ENCODE measurements at places on chromosomes 5 and 9. TPM values are rescaled to one million over a fixed set of nuclear protein-coding genes. Genes with fewer than 3 reads are reported as not detected.
A peak's percentile ranks its signal among the peaks of the same experiment; 100 is the strongest.

- no peaks in the 10 kb centered on the region for H3K4me1 ChIP-seq
- H3K27me3 ChIP-seq, result no peaks in the 10 kb centered on the region
- H3K27ac ChIP-seq, result no peak overlapping the region
Observed at GRCh38 chr5:97909541-97909940, 726.5 kb upstream of the RIOK2 start.

The STPG3 gene
- not detected for total RNA-seq

GRCh38 chr5:179437341-179438001 is 92.2 kb upstream of the ADAMTS2 start:
- no peaks in the 10 kb centered on the region for H3K27me3 ChIP-seq
- peaks cover 5% of the 10 kb centered on the region for H3K4me1 ChIP-seq
- no peak overlapping the region for H3K27ac ChIP-seq
- peak; percentile 57 for DNase-seq
- H3K36me3 ChIP-seq, result no peaks in the 10 kb centered on the region

GRCh38 chr5:14281746-14282181 is 138.6 kb downstream of the TRIO start:
- no peaks in the 10 kb centered on the region for H3K27me3 ChIP-seq
- peaks cover 15% of the 10 kb centered on the region for H3K36me3 ChIP-seq
- no peak overlapping the region for H3K4me3 ChIP-seq

- H3K4me3 ChIP-seq, result no peak overlapping the region
- H3K27me3 ChIP-seq, result no peaks in the 10 kb centered on the region
- H3K4me1 ChIP-seq, result no peaks in the 10 kb centered on the region
- H3K27ac ChIP-seq, result no peak overlapping the region
- DNase-seq, result no peak
Observed at GRCh38 chr5:36059571-36060419, 6.9 kb downstream of the UGT3A2 start.

GRCh38 chr5:2213121-2213730 is 330.5 kb upstream of the IRX4 start:
- no peak overlapping the region for H3K27ac ChIP-seq
- H3K36me3 ChIP-seq, result no peaks in the 10 kb centered on the region
- no peaks in the 10 kb centered on the region for H3K4me1 ChIP-seq

The STKLD1 gene
- total RNA-seq, result 1.2 TPM

The MAMDC4 gene
- 12.9 TPM for total RNA-seq

GRCh38 chr9:31839273-31839672 is 545.2 kb upstream of the ACO1 start:
- H3K27me3 ChIP-seq, result no peaks in the 10 kb centered on the region
- DNase-seq, result no peak
- no peak overlapping the region for H3K27ac ChIP-seq

- no peak for DNase-seq
- H3K36me3 ChIP-seq, result no peaks in the 10 kb centered on the region
- no peaks in the 10 kb centered on the region for H3K27me3 ChIP-seq
- no peaks in the 10 kb centered on the region for H3K4me1 ChIP-seq
Observed at GRCh38 chr9:110619831-110620230, 40.3 kb upstream of the SVEP1 start.

GRCh38 chr5:114362977-114363761 is 1.3 kb downstream of the KCNN2 start:
- DNase-seq, result no peak
- peaks cover 13% of the 10 kb centered on the region for H3K4me1 ChIP-seq

The SLC4A9 gene
- total RNA-seq, result 0.23 TPM

The PLAC8L1 gene
- total RNA-seq, result not detected

DNA sequence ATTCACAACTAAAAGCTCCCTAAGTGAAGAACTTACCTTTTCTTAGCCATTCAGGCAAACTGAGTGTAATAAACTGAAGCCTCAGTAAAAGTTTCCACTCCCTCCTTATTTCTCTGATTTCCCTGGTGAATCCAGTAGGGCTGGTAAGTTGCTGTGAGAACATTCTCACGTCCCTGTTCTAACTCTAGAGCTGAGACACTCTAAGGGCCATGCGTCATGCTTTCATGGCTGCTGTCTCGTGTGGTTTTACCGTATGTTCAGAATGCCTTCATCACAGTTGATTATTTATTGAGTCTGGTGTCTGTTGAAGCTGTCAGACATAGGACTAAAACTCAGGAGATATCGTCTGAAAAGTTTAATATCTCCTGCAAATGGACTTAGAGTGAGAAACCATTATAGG is 1.3 kb downstream of the OR2S2 start:
- no peak overlapping the region for H3K4me3 ChIP-seq
- no peaks in the 10 kb centered on the region for H3K27me3 ChIP-seq
- no peaks in the 10 kb centered on the region for H3K36me3 ChIP-seq
- H3K27ac ChIP-seq, result no peak overlapping the region

DNA sequence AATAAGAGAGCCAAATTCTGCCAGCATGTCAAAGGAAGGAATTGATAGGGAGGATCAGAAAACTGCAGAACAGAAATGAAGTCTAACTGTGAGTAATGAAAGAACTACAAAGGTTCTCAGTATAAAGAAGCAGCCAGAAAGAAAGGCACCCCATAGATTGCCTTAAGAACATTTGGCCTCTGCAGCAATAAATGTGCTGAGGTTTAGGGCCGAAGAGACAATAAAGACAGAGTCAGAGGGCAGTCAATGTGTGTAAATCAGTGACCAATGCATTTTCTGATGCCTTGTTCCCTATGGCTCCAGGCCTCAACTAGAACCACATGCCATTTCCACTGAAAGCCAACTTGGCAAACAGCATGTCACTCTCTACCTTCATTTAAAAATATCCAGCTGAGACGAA is 281.0 kb downstream of the HINT1 start:
- H3K27ac ChIP-seq, result no peak overlapping the region
- DNase-seq, result no peak
- H3K4me1 ChIP-seq, result no peaks in the 10 kb centered on the region

The SPAAR gene
- 13.5 TPM for total RNA-seq

DNA sequence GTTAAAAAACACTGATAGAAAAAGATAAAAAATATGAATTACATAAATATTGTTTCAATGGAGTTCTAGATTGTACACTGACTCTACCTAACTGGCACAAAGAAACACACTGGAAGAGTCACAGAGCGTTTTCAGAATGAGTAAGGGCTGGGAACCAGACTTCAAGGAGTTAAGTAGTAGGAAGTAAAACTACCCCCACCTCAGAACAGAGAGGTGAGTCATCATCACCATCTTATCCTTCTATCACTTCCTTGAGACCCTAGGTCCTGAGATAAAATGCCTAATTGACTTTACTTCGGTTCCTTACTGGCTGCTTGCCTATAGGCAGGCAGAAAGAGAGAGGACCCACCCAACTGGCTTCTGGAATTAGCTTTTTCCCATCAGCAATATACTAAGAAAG is 79.7 kb downstream of the ELAVL2 start:
- no peaks in the 10 kb centered on the region for H3K36me3 ChIP-seq
- DNase-seq, result no peak
- H3K4me1 ChIP-seq, result no peaks in the 10 kb centered on the region
- no peak overlapping the region for H3K4me3 ChIP-seq
- no peaks in the 10 kb centered on the region for H3K27me3 ChIP-seq

The ACTBL2 gene
- not detected for total RNA-seq

DNA sequence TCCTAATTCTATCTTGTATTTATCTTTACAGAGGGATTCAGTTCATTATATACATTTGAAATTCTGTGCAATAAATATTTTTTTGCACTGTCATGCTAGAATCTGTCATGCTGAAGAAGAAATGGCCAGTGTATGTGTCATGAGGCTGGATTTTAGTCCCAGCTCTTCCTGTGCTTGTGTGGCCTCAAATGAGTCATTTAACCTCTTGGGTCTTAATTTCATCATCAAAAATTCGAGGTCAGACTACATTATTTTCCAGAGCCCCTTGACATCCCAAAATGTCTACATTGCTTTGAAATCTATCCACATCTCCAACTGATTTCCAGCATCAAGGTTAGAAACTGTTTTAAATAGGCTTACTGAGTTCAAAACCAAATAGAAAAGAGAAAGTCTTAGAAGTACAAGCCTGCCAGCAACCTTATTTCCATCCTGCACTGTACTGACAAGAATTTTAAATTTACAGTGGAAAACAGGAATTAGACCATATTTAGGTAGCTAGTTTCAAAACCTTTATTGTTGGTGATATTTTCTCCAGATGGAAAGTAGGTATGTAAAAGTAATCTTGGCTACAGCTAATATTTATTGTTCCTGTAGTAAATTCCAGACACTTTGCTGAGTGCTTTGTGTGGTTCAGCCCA is 96.7 kb upstream of the MAMDC2 start:
- no peak for DNase-seq
- H3K27me3 ChIP-seq, result no peaks in the 10 kb centered on the region
- H3K4me3 ChIP-seq, result no peak overlapping the region
- no peak overlapping the region for H3K27ac ChIP-seq
- no peaks in the 10 kb centered on the region for H3K36me3 ChIP-seq
- no peaks in the 10 kb centered on the region for H3K4me1 ChIP-seq

GRCh38 chr5:7886849-7887475 is 18.0 kb downstream of the MTRR start:
- no peak for DNase-seq
- peaks cover 9% of the 10 kb centered on the region for H3K4me1 ChIP-seq
- H3K4me3 ChIP-seq, result no peak overlapping the region
- no peaks in the 10 kb centered on the region for H3K27me3 ChIP-seq

The PCDHB14 gene
- total RNA-seq, result 3.0 TPM

- no peak overlapping the region for H3K27ac ChIP-seq
- H3K27me3 ChIP-seq, result no peaks in the 10 kb centered on the region
- H3K4me1 ChIP-seq, result no peaks in the 10 kb centered on the region
- no peak overlapping the region for H3K4me3 ChIP-seq
- no peaks in the 10 kb centered on the region for H3K36me3 ChIP-seq
Observed at GRCh38 chr5:173429489-173430150, 101.4 kb upstream of the STC2 start.

The FABP6 gene
- not detected for total RNA-seq

DNA sequence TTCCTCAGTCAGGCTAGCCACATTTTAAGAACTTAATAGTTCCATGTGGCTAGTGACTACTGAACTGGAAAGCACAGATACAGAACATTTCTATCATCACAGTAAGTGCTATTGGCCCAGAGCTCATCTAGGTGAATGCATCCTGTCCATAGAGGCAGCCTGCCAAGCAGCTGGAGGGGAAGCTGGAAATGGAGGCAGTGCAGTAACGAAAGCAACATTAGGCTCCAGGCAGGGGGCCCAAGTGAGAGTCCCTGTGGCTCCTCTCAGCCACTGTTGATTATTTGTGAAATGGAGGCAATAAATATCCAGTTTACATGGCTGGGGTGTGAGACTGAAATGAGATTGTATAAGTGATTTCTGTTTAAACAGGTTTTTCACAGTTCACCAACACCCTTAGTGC is 227.2 kb upstream of the KLF9 start:
- H3K27ac ChIP-seq, result no peak overlapping the region
- peaks cover 4% of the 10 kb centered on the region for H3K27me3 ChIP-seq
- H3K4me3 ChIP-seq, result no peak overlapping the region

The PARP8 gene
- 52.3 TPM for total RNA-seq

The ANKRD20A1 gene
- total RNA-seq, result 1.5 TPM

DNA sequence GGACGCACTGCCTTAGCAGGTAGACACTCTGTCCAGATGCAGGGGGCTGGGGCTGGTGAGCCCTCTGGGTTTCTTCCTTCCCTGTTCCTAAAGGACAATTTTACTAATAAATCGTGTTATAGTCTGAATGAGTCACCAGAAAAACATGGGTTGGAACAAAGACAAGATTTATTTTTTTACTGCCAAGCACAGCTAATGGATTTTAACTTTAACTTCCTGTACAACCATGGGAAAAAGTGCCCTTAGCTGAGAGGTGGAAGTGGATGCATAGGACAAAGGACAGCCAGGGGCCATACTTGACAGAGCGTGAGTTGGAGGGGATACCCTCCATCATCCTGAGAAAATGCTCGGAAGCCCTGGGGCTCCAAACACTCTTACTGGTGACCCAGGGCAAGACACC is 300.7 kb downstream of the MSX2 start:
- no peak overlapping the region for H3K27ac ChIP-seq
- H3K4me3 ChIP-seq, result no peak overlapping the region
- H3K4me1 ChIP-seq, result no peaks in the 10 kb centered on the region
- no peaks in the 10 kb centered on the region for H3K27me3 ChIP-seq
- H3K36me3 ChIP-seq, result no peaks in the 10 kb centered on the region
- DNase-seq, result no peak

- H3K4me1 ChIP-seq, result no peaks in the 10 kb centered on the region
- DNase-seq, result peak; percentile 52
- H3K36me3 ChIP-seq, result no peaks in the 10 kb centered on the region
- H3K4me3 ChIP-seq, result no peak overlapping the region
Observed at GRCh38 chr5:179227229-179227579, 118.1 kb downstream of the ADAMTS2 start.

- DNase-seq, result peak; percentile 36
- H3K4me1 ChIP-seq, result no peaks in the 10 kb centered on the region
- H3K36me3 ChIP-seq, result no peaks in the 10 kb centered on the region
- H3K4me3 ChIP-seq, result no peak overlapping the region
Observed at GRCh38 chr5:179453616-179454015, 96.7 kb upstream of the RUFY1 start.

GRCh38 chr5:174376056-174376455 is 330.6 kb downstream of the NSG2 start:
- no peak overlapping the region for H3K4me3 ChIP-seq
- no peak for DNase-seq
- no peaks in the 10 kb centered on the region for H3K4me1 ChIP-seq
- no peak overlapping the region for H3K27ac ChIP-seq

Data from upper lobe of right lung (tissue), 1 donor.